ENCODE measurements at places on chromosomes 11 and 22.

GRCh38 chr22:32618441-32619140 lies 144.0 kb downstream of the FBXO7 start:
- DNase-seq: no peak

DNA sequence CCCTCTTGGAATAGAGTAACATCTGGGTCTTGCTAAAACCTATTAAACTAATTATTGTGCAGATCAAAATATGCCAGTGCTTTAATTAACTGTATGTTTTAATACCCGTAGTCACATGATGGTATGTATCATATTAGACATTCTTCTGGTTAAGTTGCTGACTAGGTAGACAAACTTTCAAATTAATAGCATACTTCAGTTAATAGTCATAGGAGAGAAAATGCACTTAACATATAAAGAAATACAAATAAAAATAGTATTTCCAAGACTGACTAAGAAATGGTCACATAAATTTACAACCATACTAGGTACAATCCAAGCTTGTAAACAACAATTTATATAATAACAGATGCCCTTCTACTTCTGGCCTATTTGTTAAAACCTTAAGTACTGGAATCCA lies 7.6 kb upstream of the EXPH5 start:
- no peak for DNase-seq

DNA sequence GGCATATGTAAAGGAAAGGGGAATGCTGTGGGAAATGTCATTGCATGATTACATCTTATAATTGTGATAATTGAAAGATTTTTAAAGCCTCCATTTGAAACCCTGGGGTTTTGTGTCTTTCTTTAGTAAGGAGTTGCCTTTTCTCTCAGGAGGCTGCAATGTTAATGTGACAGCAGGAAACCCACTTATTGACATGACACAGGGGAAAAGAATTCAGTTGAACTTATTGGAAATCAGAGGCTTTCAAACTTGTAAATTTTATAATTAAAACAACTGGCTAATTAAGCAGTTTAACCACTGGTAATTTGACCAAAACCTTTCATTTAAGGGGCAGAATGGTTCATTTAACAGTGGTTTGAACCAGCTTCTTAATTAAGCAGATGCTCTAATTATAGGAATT lies 31.2 kb downstream of the MRPL48 start:
- no peak for DNase-seq

DNA sequence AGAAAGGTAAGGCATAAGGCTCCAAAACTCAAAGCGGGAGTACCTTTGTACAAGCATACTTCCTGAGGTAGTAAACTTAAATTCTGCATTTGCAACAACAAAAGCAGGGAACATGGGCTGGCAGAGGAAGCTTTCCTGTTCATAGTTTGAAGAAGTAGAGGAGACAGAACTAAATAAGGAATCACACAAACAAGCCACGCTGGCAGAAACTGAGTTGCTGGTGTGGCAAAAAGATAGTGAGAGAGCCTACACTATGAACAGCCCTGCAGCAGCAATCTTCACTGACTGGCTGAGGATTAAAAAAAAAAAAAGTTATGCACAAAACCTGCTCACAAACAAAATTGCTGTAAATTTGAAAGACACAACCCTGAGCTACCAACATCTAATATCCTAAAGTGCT lies 46.5 kb downstream of the FCHSD2 start:
- DNase-seq: no peak

GRCh38 chr11:57547854-57548377 lies 10.5 kb downstream of the SMTNL1 start:
- no peak for DNase-seq

DNA sequence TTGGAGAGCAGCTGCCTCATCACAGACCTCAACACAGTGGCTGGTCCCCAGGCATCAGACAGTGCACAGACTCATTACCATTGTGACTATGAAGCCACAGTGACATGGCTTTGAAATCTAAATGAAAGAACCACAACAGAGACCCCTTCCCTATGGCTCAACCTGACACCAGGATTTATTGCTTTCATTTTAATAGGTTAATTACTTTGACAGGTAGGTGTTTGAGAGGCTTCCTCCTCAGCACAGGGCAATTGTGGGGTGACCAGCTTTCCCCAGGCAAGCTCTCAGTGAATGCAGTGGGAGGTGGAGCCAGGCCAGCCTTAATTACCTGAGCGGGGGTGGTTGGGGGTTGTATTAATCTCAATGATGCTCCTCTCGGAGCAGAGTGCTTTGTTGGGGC lies 102.3 kb downstream of the CHST1 start:
- DNase-seq: no peak

DNA sequence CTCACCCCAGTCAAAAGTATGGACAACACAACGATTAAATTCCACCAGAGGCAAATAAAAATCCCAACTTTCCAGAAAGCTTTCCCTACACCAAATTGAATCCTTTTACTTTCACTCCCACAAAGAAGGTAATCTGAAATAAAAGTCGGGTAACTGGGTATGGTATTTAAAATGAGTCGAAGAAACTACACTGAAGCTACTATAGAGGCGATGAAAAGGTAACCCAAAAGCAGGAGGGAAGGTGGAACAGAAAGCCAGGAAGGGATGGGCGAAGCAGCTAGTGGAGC lies 1.1 kb downstream of the PICALM start:
- DNase-seq: no peak

- no peak for DNase-seq
These were observed 35.4 kb downstream of the SBF1 start for GRCh38 chr22:50439314-50439870.

- DNase-seq: no peak
These were observed 3.2 kb upstream of the MRPL23 start for GRCh38 chr11:1943977-1944376.

DNA sequence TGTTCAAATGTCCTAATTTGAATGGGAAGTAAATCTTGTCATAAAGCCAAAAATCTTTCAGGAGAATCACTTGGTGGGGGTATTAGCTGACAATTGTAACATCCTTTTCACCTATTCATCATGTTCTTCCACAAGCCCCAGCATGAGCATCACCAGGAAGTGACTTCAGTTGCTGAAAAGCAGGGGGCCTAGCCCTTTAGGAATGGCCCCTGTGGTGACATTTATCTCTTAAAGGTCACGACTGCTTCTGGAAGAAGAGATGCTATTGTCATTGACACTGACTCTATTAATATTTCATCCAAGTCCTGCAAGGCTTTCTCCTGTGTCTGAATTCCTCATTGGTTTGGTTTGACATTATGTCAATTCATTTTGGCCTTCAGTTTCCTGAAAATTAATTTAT lies 92.6 kb downstream of the OR5AK2 start:
- DNase-seq: no peak

DNA sequence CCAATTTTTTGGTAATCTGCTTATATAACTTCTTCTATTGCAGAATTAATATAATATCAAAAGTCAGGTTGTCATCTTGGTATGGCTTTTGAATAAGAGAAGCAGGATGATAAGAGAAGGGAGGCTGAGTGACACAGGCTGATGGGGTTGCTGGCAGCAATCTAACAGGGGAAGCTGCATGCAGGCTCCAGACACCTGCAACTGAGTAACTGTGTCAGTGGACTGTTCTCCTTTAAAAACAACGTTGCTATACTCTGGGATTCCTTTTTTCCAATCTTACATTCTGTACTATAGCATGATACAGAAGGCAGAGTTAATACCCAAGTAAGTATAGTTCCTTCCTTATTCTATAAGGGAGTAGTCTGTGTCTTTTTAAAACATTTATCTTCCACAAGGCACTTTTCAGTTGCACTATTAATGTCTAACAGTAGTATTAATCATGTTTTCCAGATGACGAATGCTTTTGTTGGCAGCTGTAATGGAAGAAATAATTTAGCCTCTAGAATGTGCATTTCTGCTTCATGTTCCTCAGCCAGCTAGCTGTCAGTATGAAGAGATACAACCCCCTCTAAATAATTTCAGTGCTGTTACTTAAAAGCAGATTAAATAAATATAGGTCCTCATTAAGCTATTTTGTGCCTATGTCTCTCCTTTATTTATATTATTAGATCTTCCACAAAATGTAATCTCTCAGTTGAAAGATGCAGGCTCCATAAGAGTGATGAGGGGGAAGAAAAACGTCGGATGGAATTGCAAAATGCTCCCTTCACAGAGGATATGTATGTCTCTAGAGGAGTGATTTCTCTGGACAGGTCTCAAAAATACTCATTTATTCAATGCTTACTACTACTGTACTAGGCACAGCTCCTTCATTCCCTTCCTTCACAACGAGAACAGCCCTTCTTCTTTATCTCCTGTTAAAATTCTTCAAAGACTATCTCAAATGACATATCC lies 50.8 kb downstream of the ATG16L2 start:
- DNase-seq: no peak

DNA sequence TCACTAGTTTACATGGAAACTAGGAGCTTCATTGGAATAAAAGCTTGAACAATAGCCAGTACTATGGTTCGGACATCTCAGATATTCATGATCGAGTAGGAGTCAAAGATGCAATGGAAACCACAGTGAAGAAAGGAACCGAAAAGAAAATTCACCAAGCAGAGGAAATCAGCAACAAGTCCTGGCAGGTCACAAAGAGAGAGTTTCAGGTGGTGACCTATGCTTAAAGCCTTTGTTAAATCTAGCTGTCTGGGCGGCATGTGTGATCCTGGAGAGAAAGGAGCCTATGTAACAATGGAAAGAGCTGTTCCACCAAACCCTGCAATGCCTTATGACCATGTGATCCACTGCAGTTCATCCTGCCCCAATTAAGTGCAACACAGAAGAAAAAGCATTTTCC lies 68.9 kb upstream of the POU2AF2 start:
- no peak for DNase-seq

DNA sequence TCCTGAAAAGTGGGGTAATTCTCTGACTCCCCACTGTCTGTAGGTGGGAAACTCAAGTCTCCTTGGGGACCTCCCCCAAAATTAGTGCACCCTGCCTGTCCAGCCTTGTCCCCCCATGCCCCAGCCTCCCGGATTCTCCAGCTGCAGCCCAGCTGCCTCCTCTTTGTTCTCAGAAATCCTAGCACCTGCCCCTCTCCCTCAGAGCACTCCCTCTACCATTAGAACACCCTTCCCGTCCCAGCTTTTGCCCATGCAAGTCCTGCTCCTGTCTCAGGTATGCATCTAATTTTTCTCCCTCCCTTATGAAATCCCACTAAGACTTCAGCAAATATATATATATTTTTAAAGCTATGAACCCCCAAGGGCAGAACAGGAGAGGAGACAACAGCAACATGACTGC lies 37.3 kb downstream of the LRFN4 start:
- no peak for DNase-seq

DNA sequence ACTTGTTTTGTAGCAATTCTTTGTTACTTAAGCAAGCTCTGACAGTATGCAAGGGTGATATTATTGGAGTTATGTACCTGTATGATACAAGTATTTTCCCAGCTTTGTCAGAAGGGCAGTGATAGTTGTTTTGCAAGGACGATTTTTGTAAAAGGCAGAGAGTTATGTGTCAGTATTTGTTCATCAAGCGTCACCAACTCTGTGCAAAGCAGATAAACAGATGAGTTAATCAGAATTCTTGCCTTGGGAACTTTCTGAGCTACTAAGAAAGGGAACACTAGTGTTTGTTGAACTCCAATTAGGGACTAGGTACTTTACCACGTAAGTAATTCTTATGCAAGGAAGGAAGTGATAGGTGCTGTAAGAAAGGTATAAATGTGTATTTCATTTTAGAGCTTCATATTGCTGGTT lies 1.4 kb downstream of the USP47 start:
- DNase-seq: no peak

- DNase-seq: no peak
These were observed 26.4 kb downstream of the RDX start for GRCh38 chr11:110269996-110270395.

DNA sequence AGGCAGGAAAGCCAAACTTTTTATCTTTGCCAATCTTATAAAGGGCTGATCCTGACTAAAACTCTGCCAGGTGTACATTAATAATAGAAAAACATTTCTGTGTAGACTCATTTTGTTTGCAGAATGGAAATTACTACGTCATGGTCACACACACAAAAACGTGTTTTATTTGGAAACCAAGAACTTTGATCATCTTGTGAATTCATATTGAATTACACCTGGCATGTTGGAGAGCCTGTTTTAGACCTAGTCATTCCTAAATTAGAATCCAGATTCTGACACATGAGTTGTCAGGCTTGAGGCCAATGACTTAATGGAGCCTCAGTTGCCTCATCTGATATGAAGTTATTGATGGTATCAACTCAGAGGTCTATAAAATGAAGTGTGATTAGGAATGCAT lies 235.6 kb upstream of the TENM4 start:
- DNase-seq: no peak

- no peak for DNase-seq
These were observed 26.0 kb downstream of the PARVA start for GRCh38 chr11:12403122-12403996.

DNA sequence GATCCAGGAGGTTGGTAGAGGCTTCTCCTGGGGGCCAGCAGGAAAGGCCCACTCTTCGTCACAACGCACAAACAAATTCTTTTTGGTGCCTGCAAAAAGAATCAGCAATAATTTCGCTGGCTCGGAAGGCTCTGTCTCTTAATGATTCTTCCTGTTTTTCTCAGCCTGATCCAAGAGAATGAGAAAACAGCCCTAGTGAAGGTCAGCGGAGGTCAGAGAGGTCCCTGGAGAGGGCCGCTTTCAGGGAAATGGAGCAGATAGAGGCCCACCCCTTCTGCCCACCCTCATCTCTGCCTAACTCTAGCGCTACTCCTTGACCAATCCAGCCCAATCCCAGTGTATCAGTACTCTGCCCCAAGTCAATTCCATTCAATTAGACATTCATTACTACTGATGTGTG lies 19.2 kb downstream of the LRRC55 start:
- DNase-seq: no peak

- DNase-seq: no peak
These were observed 911 bp downstream of the FGF19 start for GRCh38 chr11:69702769-69703452.

DNA sequence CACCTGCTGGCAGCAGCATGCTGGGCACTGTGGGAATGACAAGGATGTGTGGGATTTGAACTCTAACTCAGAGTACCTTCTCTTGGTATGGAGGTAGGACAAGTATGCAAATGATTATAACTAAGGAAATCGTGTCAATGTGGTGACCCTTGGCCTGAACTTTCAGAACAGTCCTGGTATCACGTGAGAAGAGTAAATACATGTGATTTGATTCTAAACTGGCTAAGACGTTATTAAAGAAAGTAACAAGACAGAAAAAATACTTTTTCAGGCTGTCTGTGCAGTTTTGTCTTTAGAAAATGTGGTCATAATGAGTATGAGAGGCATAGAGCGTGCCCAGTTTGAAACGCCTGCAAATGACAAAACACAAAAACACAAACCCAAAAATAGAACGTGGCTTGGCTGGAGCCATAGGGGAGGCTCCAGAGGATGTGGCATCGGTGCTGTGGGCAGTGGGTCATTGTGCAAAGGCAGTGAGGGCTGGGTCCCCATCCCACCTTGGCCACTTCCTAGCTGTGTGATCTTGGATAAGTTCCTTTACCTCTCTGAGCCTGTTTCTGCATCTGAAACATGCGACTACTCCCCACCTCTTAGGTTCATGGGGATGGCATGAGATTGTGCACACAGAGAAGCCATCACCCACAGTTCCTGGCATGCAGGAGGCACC lies 18.4 kb upstream of the IL2RB start:
- no peak for DNase-seq

DNA sequence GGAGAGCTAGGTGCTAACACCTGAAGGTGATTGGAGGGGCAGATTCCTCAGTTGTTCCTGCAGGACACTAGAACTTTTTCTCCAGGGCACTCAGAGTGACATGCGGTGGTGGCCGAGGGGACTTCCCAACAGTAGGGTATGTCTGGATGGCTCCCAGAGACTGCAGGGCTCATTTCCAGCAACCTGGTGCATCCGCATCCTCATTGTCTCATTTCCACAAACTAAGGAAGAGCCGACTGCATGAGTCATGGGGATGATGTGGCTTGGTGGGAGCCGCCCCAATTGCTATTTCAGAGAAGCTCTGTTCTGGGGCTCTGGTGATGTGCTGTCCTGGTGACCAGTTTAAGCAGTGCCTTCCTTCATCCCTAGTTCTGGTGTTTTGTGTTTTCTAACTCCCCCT lies 2.8 kb upstream of the ROBO4 start:
- DNase-seq: no peak

Data from stimulated activated CD8-positive, alpha-beta memory T cell treated with anti-CD3 and anti-CD28 coated beads, Interleukin-4, amount 100 ng/mL, for 24 hours (primary cell).